T-helper 22 cell (primary cell): ENCODE measurements at places on chromosomes 3 and 15.

- no peak for DNase-seq
Observed at GRCh38 chr3:172803489-172803888, 53.0 kb downstream of the ECT2 start.

DNA sequence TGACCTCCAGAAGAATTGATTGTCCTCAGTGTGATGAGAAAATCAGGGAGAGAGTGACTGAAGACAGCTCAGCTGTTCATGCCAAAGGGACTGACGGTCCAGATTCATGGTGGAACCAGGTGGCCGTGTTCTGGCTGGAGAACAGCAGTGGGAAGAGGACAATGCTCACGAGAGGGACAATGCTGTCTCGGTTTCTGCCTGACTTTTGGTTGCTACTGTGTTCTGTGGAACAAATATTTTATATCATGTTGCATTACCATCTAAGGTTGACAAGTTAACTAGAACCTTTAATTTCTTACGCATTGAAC lies 58.0 kb upstream of the ULK4 start:
- no peak for DNase-seq

- no peak for DNase-seq
Observed at GRCh38 chr3:190083635-190084034, 37.1 kb downstream of the P3H2 start.

DNA sequence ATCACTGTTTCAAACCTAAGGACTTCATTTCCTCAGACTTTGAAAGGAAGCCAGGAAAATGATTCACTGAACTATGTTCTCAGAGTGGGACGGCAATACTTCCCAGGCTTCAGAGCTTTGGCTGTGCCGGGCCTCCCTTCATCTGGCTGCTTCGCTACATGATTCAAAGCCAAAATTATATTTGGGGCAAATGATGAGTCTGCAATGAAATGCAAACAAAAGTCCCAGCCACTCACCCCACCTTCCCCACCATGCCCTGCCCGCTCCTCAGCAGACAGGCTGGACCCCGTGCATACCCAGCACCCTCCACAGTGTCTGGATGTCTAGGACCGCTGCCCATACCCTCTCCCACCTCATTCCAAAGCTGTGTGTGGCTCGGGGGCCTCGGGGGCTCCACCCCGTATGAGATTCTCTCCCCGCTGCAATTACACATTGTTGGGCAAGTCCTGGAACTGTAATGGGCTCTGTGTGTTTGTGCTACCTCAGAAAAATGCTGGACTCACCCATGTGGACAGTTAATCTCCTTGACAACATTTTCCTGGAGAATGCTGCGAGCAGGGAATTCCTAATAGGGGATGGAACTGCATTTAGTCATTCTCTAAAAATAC lies 32.2 kb downstream of the ATP10A start:
- DNase-seq: no peak

GRCh38 chr3:45528429-45528828 lies 66.1 kb upstream of the LIMD1 start:
- DNase-seq: no peak

DNA sequence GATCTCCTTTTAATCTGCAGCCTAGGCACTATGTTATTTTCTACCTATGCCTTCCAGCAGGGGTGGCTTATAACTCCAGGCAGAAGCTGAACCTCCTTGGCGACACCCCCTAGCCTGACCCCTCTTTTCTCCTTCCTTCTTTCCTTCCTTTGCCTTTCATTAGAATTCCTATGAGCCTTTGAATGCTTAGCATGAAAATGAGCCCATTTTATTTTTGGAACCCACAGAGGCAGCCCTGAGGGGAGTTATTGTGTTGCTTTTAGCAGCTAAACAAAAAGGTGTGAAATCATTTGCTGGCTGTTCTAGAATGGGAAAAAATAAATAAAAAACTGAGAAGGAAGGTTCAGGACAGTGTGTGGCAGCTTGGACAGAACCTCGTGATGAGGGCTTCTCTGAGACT lies 164.6 kb upstream of the ICE2 start:
- DNase-seq: no peak

DNA sequence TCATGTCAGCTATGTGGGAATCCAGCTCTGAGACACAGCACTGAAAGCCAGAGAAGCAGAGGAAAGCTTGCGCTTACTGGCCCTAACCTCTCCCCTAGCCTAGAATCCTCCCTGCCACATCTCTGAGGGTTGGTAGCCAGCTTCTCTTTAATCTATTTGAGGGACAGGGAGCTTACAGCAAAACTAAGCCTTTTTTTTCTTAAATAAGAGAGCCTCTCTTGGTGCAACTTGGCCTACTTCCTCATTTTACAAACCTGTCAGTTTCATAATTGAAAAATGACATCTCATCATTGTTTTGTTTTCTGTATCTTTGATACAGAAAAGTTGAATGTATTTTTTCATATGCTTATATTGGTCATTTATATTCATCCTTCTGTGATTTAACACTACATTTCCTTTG lies 193.9 kb downstream of the ZNF621 start:
- DNase-seq: no peak

DNA sequence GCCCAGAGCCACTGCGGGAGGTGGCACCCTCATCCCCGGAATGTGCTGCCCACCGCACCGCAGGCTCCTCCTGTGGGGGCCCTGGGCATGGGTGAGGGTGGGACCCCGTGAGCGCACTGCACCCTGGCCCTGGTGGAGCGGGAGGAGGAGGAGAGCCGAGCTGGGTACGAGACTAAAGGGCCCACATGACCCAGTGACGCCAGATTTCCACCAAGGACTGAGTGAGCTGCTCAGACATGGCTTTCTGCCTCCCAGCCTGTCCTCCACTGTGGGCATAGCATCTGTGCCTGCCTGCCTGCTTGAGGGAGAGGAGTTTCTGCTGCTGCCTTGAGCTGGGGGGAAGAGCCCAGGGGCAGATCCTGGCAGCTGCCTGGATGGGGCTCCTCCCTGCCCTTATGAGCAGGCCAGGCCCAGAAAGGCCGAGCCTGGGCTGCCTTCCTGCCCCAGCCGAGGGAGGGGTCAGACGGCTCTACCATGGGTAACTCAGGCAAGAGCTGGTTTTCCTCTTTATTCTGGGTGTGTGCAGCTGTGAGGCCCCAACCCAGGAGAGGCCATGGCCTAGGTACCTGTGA lies 88.4 kb downstream of the VGLL4 start:
- DNase-seq: no peak

- DNase-seq: no peak
Observed at GRCh38 chr15:90190606-90191343, 10.4 kb upstream of the SEMA4B start.

DNA sequence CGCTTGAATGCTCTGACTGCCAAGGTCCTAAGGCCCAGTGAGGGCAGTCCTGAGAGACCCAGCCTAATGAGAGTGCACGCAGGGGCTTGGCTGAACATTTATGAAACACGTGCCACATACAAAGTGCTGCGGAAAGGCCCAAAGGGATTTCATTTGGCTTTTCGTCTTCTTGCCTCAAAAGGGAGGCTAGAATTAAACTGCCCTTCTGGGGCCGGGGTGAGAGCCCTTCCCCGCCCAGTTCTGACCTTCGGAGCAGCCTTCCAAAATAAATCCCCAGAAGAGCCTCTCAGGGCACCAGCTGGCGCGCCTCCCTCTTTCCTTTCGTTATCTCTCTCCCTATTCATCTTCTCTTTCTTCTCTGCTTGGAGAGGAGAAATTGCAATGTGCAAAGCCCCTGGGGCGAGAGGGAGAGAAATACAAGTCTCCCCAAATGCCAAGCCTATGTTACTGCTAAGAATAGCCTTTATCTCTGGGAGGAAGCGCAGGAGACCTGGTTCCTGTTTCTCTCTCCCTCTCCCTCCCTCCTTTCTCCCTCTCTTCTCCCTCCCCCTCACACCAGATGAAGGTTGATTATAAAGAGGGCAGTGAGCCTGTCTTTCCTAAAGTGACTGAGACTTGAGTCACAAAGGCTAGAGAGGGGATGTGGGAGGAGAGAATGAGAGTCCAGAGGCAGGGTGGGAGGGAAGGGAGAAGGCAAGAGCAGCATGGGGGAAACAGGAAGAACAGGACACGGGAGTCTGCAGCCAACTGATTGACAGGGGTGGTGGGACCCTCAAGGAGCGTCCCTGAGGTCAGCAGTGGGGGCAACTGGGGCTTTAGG lies 36.7 kb upstream of the NDUFB4 start:
- DNase-seq: no peak

DNA sequence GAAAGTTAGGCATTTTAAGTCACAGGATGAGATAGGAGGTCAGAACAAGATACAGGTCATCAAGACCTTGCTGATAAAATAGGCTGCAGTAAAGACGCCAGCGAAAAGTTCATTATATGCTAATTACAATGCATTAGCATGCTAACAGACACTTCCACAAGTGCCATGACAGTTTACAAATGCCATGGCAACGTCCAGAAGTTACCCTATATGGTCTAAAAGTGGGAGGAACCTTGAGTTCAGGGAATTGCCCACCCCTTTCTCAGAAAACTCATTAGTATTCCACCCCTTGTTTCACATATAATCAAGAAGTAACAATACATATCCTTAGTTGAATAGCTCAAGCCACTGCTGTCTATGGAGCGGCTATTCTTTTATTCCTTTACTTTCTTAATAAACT lies 92.7 kb upstream of the PLXND1 start:
- no peak for DNase-seq

- DNase-seq: no peak
Observed at GRCh38 chr15:81152799-81153198, 18.7 kb downstream of the CFAP161 start.

- no peak for DNase-seq
Observed at GRCh38 chr3:129346695-129347457, 68.2 kb downstream of the HMCES start.

DNA sequence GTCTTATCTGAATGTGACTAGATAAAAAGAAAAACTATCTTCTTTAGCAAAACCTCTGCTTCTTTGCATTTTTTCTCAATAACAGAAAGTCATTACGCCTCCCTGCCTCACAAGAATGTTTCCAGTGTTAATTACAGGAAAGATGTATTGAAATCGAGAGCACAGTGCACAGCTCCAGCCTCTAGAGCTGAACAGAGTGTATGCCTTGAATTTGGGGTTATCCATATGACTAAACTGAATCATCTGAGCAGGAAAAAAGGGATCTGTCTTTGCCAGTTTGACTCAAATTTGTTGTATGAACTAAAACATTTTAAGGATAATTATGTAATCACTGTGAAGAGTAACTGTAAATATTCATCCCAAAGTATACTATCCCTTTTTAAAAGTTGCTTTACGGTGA lies 149.1 kb upstream of the CGNL1 start:
- DNase-seq: no peak

- no peak for DNase-seq
Observed at GRCh38 chr3:56157693-56158362, 310.4 kb downstream of the ERC2 start.

DNA sequence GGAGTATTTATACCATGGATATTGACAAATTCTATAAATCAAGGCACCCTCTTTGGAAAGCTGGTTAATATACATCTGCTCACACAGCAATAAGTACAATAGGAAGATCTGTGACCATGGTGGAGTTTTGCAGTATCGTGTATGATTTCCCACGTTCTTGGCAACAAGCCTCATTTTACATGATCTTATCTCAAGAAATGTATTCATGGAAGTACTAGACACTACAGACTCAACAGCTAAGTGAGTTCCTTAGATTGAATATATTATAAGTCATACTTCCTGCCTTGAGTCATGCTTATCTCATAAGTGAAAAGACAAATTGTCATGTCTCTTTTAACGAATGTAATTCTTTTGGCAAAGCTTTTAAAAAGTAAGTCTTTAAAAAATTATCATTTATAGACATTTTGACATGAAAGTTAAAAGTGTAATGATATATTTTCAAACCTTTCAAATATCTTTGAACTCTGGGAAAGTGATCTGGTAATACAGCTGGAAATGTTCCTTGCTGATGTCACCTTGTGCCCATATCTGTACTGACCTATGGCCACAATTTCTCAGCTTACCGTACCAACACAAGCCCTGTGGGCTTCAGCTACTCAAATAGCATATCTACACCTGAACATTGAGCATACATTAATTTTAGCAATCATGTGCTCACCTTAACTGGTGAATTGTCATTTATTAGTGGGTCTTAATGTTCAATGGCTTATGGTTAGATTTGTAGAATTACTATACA lies 130.3 kb upstream of the TMC3 start:
- no peak for DNase-seq

DNA sequence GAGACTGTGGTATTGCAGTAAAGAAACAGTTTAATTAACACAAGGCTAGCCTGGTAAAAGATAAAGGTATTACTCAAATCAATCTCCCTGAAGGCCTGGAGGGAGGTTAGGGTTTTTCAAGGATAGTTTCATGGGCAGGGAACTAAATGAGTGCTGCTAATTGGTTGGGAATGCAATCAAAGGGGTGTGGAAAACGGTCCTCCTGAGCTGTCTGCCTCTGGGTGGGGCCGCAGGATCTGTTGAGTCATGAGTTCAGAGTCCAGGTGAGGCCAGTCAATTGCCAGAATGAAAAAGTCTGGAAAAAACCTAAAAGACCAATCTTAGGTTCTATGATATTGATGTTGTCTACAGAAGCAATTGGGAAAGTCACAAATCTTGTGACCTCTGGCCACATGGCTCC lies 293.2 kb downstream of the MCTP2 start:
- no peak for DNase-seq

DNA sequence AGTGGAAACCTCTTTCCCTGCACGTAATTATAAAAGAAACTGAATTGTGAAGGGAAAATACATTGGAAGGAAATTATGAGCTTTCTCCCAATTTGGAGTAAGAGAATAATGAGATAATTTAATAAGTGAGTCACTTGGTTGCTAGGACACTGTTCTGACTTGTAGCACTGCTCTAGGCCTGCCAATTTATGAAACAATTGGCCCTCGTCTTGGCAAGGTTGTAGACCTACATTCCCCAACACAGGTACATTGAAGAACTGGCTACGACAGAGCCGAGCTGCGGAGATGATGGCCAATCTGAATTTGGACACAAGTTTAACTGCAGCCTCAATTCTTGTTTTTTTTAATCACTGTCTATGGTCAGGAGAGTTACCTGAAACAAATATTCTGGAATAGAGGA lies 674.1 kb downstream of the MECOM start:
- DNase-seq: no peak

GRCh38 chr3:165617134-165617533 lies 220.1 kb downstream of the BCHE start:
- DNase-seq: no peak

DNA sequence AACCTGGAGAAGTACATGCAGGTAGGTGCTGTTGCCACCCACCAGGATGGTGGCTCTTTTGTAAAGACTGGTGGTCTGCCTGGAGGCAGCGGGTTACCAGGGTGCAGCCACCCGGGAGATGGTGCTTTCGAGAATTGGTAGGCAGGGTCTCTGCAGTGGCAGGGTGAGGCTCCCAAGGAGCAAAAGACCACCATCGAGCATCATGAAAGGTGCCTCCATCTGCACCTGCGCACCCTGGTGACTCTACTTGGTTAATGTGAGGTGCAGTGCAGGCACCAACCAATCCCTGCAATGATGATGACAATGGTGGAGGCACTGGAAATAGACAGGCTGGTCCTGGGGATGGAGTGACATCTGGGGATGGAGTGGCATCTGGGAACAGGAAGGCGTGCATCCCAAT lies 236.7 kb downstream of the ADAMTS17 start:
- DNase-seq: no peak

DNA sequence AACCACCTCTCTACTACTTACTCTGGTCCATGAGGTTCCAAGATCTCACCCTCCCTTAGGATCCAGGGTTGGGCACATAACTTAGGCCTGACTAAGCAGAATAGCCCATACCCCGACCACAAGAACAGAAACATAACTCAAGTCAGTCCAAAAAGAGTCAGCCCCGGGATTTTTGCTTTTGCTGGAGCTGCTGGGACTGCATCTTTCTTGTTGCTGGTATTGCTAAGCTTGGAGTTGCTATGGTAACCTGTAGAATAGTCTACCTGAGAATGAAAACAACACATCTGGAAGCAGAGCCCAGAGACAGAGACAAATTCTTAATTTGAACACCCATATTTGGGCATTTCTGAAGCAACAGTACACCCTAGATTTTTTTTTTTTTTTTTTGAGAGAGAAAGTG lies 6.5 kb downstream of the RUBCN start:
- DNase-seq: no peak
